ENCODE measurements at places on chromosomes 11 and 22.

DNA sequence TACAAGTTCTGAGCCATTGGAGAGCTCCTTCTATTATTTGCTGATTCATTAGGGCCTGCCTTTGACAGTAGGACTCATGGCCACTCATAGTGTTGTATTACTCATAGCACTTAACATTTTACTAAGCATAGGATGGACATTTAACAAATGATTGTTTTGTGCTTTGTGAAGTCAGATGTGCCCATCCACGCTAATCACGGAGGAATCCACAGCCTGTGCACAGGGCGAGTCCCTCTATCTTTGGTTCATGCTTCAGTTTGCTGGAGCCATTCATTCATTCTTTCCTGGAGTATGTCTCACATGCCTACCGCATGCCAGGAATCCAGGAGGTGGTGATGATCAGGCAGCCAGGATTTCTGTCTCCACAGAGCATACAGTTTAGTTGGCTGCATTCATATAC is 254.1 kb downstream of the NTM start:
- DNase-seq, result no peak

- DNase-seq, result no peak
Measured at GRCh38 chr22:46089426-46090035, 60.8 kb upstream of the PPARA start.

DNA sequence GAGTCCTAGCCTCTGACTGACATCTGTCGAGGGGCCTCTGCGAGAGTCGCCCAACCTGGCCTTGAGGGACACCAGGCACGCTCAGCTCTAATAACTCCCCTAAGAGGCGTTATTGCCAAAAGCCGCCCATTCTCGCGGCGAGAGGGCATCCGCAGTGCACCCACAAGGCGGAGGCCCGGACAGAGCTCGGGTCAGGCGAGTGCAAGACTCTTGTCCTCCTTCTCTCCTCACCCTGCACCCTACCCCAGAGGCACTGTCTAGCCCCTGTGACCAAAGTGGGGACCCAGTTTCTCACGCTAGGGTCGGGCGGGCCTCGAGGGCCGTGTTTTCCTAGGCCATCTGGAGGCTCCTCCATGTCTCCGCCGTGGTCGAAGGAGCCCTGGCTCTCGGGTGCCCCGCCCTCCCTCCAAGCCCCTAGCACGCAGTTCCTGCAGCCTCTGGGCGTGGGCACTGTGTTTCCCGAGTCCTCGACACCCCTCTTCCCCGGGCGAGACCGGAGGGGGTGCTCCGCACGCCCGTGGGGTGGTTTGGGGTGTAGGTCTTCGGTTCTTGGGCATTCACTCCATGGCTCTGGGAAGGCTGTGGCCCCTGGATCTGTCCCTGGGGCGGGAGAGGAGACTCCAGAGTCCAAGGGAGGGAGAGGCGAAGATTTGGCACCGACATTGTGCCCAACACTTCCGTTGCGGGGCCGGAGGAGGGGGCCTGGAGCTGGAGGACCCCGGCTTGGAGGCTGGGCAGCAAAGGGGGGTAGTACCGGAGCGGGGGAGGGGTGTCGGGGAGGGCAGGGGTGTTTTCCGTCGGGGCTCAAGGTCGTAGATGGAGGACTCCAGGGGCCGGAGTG is 1.0 kb downstream of the CHRM4 start:
- DNase-seq, result no peak

DNA sequence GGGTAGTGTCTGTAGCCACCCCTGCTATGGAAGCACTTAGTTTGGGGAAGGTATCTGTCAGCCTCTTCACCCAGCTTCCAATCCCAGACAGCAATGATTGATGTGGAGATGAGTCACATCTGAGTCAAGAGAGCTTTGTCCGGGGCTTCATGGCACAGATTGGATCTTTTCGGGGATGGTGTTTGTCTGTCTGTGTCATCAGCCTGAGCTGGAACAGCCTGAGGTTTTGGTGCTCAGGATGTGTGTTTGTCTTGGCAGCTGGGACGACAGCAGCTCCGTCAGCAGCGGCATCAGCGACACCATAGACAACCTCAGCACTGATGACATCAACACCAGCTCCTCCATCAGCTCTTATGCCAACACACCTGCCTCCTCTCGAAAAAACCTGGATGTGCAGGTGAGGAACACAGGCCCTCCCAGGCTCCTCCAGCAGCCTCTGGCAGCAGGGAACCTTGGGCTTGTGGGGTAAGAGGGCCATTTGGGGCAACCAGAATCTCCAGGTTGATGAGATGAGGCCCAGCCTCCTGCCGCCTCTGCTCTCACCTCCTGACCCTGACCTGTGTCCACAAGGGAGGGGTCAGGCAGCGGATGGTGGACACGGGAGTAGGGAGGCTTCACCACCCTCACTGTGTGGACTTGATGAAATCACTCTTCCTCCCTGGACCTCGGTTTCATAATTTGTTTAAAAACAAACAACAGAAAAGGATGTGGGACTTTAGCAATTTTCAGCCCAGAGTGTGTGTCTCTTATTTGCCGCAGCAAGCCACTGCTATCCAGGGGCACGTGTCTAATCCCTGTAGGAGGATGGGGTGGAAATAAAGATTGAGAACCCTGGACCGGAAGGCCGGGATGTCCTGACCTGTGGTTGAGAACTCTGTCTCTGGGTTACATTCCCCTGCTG is 124.3 kb downstream of the DBX1 start:
- no peak for DNase-seq

- DNase-seq, result no peak
Measured at GRCh38 chr11:65858681-65859087, 704 bp upstream of the CFL1 start.

GRCh38 chr22:43289976-43290721 is 53.0 kb downstream of the SCUBE1 start:
- DNase-seq, result no peak

DNA sequence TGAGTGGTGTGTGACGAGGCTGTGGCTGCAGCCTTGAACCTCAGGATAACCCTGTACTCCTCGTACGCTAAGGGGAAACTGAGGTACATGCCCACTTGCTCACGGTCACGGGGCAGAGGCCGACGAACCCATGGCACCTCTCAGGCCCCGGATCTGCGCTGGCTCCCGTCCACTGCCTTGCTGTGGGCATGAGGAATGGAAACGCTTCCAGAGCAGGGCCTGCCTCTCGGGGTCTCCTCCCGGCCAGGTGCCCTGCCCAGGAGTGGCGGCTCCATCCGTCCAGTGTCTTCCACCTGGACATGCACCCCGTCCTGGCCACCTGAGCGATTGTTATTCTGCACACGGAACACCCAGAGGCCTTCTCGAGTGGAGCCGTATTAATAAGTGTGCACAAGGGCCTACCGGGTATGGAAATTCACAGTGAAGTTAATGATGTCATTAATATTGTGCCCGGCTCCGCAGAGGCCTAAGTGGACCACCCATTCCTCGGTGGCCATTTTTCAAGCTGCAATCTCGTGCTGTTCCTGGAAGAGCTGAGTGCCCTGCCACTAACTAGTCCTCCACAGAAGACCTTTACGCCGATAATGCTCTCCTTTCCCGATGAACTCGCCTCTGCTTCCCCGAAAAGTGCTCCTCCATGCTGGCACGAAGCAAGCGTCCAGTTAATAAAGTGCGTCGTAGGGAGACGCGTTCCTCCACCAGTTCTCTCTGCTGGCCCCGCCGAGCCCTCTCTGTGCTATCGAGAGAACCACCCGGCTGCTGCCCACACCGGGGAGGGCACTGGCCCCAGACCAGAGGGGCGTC is 927.9 kb downstream of the BRD1 start:
- DNase-seq, result no peak

DNA sequence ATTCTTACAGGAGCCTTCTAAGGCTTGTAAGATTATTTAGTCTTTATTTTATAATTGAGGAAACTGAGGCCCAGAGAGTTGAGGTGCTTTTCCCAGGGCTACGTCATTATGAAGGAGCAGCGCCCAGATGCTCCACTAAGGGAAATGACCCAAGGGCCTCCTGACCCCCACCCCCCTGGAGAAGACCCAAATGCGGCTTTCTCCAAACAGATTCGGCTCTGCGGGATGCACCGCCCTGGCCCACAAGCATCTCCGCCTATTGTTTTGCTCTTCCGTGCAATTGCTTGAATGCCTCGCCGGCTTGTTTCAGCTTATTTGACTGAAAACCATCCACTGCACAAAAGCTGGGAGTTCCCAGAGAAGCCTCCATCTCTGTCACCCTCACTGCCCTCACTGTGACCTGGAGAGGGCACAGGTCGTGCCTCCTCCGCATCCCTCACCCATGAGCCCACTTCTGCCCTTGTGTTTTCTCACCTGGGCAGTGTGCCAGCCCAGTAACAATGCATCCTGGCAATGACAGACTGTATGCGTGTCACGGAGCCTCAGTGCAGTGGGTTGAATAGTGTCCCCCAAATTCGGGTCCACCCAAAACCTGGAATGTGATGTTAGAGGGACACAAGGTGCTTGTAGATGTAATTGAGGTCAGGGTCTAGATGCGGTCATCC is 790.2 kb downstream of the TBC1D22A start:
- no peak for DNase-seq

DNA sequence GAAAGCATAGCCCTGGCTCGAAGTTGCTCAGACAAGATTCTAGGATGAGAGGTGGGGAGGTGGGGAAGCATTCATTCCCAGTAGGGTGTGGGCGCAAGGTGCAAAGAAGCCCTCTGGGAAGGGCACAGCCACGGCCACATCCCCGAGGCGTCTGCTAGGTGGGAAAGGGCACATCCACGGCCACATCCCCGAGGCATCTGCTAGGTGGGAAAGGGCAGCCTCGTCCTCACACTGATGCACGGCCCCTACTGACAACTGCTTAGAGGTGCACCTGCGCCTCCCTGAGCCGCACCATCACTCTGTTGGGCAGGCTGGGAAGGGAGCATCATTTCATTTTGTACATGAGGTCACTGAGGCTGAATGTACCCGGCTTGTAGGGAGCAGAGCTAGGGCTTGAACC is 94.6 kb upstream of the PITPNB start:
- no peak for DNase-seq

GRCh38 chr22:22590136-22590891 is 31.2 kb upstream of the PRAME start:
- no peak for DNase-seq

Data from stimulated activated CD4-positive, alpha-beta T cell treated with anti-CD3 and anti-CD28 coated beads, Interleukin-15, amount 100 ng/mL, for 48 hours (primary cell).